Thoracic aorta (tissue), 2 donors: ENCODE measurements at places on chromosomes 11 and 22.

GRCh38 chr11:120668537-120668936, 157.0 kb downstream of the GRIK4 start:
- H3K4me3 ChIP-seq: no peak overlapping the region
- no peaks in the 10 kb centered on the region for H3K27me3 ChIP-seq
- DNase-seq: no peak
- H3K4me1 ChIP-seq: no peaks in the 10 kb centered on the region

GRCh38 chr11:16912692-16913111, 101.5 kb downstream of the PLEKHA7 start:
- no peaks in the 10 kb centered on the region for H3K27me3 ChIP-seq
- H3K4me3 ChIP-seq: no peak overlapping the region
- H3K4me1 ChIP-seq: no peaks in the 10 kb centered on the region
- DNase-seq: no peak
- no peaks in the 10 kb centered on the region for H3K36me3 ChIP-seq

DNA sequence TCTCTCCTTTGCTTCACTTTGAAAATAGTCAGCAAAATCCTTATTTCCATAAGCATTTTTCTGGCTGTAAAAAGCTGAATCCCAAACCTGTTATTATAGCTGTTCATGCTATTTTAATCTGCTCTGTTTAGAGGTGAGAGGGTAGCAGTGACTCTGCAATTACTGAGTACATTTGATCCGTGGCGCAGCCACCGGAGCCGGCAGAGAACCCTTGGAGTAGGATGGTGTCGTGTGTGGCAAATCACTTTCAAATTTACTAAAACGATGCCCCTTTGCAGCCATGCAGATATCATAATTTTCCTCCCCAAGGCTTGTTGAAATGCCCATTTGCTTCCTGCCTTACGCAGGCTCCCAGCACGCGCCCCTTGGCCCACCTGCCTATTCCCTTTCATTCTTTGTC, 69.6 kb downstream of the ZBTB16 start:
- no peaks in the 10 kb centered on the region for H3K27me3 ChIP-seq
- peak overlapping the region; percentile 6 for H3K4me3 ChIP-seq
- H3K36me3 ChIP-seq: peaks cover 24% of the 10 kb centered on the region
- no peak for DNase-seq
- H3K27ac ChIP-seq: peak overlapping the region; percentile 97

GRCh38 chr22:37229012-37229804, 14.9 kb downstream of the RAC2 start:
- no peak overlapping the region for H3K27ac ChIP-seq
- DNase-seq: no peak
- H3K4me1 ChIP-seq: peaks cover 2% of the 10 kb centered on the region
- no peaks in the 10 kb centered on the region for H3K27me3 ChIP-seq

GRCh38 chr11:87213444-87213843, 175.7 kb downstream of the TMEM135 start:
- H3K4me1 ChIP-seq: no peaks in the 10 kb centered on the region
- H3K36me3 ChIP-seq: no peaks in the 10 kb centered on the region
- no peak for DNase-seq
- no peaks in the 10 kb centered on the region for H3K27me3 ChIP-seq
- no peak overlapping the region for H3K4me3 ChIP-seq

DNA sequence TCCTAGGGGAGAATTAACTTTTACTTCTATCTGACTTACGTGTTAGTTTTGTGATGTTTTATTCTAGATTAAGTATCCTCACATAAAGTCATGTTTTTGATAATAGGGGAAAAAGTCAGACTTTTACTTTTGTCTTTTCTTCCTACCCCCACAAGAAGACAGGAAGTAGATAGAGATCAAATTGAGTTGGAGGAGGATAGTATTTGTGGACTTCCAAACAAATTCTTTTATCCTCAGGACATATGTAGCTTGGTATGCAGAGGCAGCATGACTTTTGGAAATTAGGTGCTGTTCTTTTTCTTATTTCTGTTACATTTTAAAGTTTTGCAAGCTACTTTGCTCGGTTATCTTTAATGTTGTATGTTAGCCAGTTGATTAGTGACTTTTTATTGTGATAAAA, 61.4 kb downstream of the MTMR3 start:
- no peak for DNase-seq
- H3K4me3 ChIP-seq: no peak overlapping the region
- no peak overlapping the region for H3K27ac ChIP-seq
- no peaks in the 10 kb centered on the region for H3K27me3 ChIP-seq

- H3K4me1 ChIP-seq: peaks cover 11% of the 10 kb centered on the region
- no peak overlapping the region for H3K4me3 ChIP-seq
- H3K27ac ChIP-seq: no peak overlapping the region
- H3K36me3 ChIP-seq: no peaks in the 10 kb centered on the region
Measured at GRCh38 chr22:42438293-42438650, 6.1 kb upstream of the NFAM1 start.

DNA sequence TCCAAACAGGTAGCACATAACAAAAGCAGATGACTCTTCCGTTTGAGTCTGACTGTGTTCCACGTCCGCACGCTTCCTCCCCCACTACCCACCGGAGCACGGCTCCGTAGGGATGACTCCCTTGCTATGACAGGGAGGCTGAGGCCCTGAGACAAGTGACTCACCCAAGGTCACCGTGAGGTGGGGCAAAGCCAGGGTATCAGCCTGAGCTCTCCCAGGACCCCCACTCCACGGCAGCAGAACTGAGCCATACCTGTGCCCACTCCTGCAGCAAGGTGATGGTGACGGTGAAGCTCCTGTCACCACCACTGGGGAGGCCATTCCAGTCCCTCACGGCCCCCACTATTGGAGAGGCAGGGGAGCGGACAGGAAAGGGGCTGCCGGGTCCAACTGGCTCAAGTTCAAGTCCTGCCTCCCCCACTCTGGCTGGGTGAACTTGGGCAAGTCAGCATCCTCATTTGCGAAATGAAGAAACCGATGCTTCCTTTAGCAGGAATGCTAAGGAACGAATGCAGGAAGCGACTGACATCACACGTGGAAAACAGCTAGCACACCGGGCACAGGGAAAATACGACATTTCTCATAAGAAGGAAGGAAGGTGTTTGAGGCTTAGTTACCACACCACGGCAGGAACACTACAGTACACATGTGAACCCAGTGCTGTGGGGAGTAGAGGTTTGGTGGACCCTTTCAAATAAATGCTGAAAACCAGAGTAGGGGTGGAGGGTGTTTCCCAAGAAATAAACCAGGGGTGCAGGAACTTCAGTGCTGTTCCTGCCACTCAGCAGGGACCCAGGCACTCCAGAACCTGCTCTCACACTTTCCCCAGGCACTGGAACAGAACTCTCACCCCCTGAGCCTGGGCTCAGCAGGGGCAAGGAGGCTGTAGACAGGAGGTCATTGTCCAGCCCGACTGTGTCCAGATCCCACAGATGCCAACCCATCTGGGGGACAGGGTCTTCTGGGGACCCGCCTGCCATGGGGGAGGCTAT, 32.4 kb upstream of the CBX7 start:
- no peaks in the 10 kb centered on the region for H3K27me3 ChIP-seq
- no peak overlapping the region for H3K4me3 ChIP-seq
- no peak for DNase-seq
- H3K36me3 ChIP-seq: no peaks in the 10 kb centered on the region

- H3K4me3 ChIP-seq: no peak overlapping the region
- H3K4me1 ChIP-seq: peaks cover 3% of the 10 kb centered on the region
- no peaks in the 10 kb centered on the region for H3K27me3 ChIP-seq
- no peak overlapping the region for H3K27ac ChIP-seq
Measured at GRCh38 chr22:46259374-46259773, 3.8 kb downstream of the PKDREJ start.

- no peak overlapping the region for H3K4me3 ChIP-seq
- no peak overlapping the region for H3K27ac ChIP-seq
- H3K4me1 ChIP-seq: peaks cover 3% of the 10 kb centered on the region
- DNase-seq: no peak
- H3K36me3 ChIP-seq: no peaks in the 10 kb centered on the region
Measured at GRCh38 chr11:11895672-11896071, 53.9 kb downstream of the USP47 start.

- no peak for DNase-seq
- no peaks in the 10 kb centered on the region for H3K27me3 ChIP-seq
- H3K36me3 ChIP-seq: no peaks in the 10 kb centered on the region
- no peak overlapping the region for H3K27ac ChIP-seq
- H3K4me3 ChIP-seq: no peak overlapping the region
- no peaks in the 10 kb centered on the region for H3K4me1 ChIP-seq
Measured at GRCh38 chr11:32386770-32387377, 48.5 kb downstream of the WT1 start.

DNA sequence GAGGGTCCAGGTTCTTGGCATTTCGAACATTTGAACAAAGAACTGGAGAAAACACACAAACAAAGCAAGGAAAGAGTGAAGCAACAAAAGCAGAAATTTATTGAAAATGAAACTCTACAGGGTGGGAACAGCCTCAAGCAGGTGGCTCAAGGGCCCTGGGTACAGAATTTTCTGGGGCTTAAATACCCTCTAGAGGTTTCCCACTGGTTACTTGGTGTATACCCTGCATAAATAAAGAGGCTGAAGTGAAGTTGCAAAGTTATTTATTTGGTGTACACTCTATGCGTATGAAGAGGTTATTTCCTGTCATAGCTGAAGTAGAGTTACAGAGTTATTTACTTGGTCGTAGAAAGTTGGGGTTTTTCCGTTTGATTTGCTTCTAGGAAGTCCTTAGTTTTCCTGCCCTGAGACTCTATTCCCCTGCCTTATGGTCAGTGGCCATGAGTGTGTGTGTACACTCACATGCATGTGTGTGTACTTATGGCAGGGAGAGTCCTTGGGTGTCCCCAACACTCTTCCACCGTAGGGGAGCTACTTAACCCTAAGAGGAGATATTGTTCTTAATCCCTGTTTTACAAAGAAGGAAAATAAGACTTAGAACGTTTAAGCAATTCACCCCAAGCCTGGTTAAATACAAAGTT, 5.6 kb upstream of the SMCO4 start:
- H3K4me3 ChIP-seq: no peak overlapping the region
- no peaks in the 10 kb centered on the region for H3K4me1 ChIP-seq
- no peak for DNase-seq
- H3K27me3 ChIP-seq: no peaks in the 10 kb centered on the region

- H3K4me1 ChIP-seq: peaks cover 64% of the 10 kb centered on the region
- H3K36me3 ChIP-seq: no peaks in the 10 kb centered on the region
- H3K27me3 ChIP-seq: no peaks in the 10 kb centered on the region
- DNase-seq: no peak
- no peak overlapping the region for H3K4me3 ChIP-seq
- H3K27ac ChIP-seq: no peak overlapping the region
Measured at GRCh38 chr11:68506908-68507307, 46.4 kb downstream of the PPP6R3 start.

- H3K4me3 ChIP-seq: no peak overlapping the region
- no peak overlapping the region for H3K27ac ChIP-seq
- peaks cover 5% of the 10 kb centered on the region for H3K36me3 ChIP-seq
- H3K4me1 ChIP-seq: no peaks in the 10 kb centered on the region
- no peak for DNase-seq
Measured at GRCh38 chr11:77705195-77705875, 67.7 kb upstream of the CLNS1A start.

DNA sequence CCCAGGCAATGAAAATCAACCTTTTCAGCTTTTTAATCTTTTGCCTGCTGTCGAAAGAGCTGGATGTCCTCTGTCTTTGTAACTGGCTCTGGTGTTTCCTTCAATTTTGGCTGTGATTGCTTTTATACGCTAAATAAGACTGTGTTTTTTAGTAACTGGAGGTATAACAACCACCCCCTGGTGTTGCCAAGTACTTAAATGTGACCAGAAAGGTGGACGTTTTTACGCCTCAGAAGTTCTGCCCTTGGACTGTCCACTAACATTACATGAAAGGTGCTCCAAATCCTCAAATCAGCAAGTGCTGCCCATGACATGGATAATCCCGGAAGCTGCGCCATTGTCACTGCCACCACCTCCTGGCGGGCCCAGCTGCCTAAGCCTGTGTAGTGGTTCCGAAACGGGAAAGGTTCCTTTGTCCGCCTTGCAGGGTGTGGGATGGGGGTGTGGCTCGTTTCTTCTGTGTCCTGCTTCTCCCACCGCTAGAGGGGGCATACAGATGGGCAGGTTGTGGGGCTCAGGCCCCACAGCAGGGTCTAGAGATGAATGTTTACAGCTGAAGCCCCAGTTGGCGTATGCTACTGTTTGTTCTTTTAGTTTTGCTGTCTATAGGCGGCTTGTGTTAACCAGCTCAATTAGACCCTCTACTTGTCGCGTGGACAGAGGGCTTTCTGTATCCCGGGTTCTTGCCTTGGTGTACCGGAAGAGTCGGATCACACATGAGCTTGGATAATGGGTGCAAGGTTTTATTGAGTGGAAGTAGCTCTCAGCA, 82.2 kb upstream of the SEPTIN5 start:
- H3K4me1 ChIP-seq: no peaks in the 10 kb centered on the region
- H3K36me3 ChIP-seq: no peaks in the 10 kb centered on the region
- H3K27me3 ChIP-seq: no peaks in the 10 kb centered on the region
- no peak overlapping the region for H3K27ac ChIP-seq
- no peak overlapping the region for H3K4me3 ChIP-seq

GRCh38 chr22:28112548-28113043, 193.5 kb upstream of the PITPNB start:
- H3K4me3 ChIP-seq: no peak overlapping the region
- peaks cover 14% of the 10 kb centered on the region for H3K4me1 ChIP-seq
- H3K27me3 ChIP-seq: no peaks in the 10 kb centered on the region
- H3K36me3 ChIP-seq: peaks cover 3% of the 10 kb centered on the region
- DNase-seq: peak; percentile 9

DNA sequence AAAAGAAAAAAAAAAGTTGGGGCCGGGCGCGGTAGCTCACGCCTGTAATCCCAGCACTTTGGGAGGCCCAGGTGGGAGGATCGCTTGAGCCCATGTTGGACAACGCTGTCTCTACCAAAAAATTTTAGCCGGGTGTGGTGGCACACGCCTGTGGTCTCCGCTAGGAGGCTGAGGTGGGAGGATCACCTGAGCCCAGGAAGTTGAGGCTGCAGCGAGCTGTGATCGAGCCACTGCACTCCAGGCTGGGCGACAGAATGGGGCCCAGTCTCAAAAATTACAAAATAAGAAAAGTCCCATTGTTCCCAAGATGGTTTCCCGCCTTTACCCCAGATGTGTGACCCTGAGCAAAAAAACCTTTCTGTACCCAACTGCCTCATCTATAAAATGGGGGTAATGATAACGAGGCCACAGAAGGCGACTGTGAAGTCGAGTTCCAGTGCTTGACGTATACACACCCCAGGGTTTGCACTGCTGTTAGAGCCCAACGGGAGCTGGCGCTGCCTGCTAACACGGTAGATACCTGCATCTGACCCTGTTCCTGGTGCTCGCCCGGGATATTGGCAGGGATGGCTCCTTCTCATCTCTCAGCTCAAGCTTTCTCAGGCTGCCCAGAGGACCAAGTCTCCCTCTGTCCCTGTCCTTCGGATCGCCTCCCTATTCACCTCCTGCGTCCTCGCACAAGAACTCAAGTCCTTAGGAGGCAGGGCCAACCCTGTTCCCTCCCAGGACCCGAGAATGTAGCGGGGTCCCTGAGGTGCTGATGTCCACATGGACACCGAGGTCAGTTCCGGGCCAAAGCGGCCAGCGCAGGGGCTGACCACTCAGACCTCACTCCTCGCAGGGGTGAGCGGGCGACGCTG, 1.1 kb upstream of the RPLP2 start:
- H3K27me3 ChIP-seq: no peaks in the 10 kb centered on the region
- no peak for DNase-seq
- H3K27ac ChIP-seq: peak overlapping the region; percentile 98
- H3K4me1 ChIP-seq: peaks cover 42% of the 10 kb centered on the region
- H3K4me3 ChIP-seq: peak overlapping the region; percentile 90

- H3K4me1 ChIP-seq: no peaks in the 10 kb centered on the region
- no peaks in the 10 kb centered on the region for H3K27me3 ChIP-seq
- no peak overlapping the region for H3K27ac ChIP-seq
- no peak for DNase-seq
- no peaks in the 10 kb centered on the region for H3K36me3 ChIP-seq
Measured at GRCh38 chr22:48757985-48758561, 1069.6 kb downstream of the BRD1 start.

GRCh38 chr11:102289592-102289991, 27.7 kb upstream of the BIRC3 start:
- no peak overlapping the region for H3K4me3 ChIP-seq
- DNase-seq: no peak
- H3K4me1 ChIP-seq: peaks cover 30% of the 10 kb centered on the region
- H3K36me3 ChIP-seq: no peaks in the 10 kb centered on the region
- H3K27me3 ChIP-seq: no peaks in the 10 kb centered on the region
- H3K27ac ChIP-seq: peak overlapping the region; percentile 52
